Suppressor macrophage treated with lipopolysaccharide for 1 hour (primary cell): ENCODE measurements at places on chromosomes 16 and 17.

DNA sequence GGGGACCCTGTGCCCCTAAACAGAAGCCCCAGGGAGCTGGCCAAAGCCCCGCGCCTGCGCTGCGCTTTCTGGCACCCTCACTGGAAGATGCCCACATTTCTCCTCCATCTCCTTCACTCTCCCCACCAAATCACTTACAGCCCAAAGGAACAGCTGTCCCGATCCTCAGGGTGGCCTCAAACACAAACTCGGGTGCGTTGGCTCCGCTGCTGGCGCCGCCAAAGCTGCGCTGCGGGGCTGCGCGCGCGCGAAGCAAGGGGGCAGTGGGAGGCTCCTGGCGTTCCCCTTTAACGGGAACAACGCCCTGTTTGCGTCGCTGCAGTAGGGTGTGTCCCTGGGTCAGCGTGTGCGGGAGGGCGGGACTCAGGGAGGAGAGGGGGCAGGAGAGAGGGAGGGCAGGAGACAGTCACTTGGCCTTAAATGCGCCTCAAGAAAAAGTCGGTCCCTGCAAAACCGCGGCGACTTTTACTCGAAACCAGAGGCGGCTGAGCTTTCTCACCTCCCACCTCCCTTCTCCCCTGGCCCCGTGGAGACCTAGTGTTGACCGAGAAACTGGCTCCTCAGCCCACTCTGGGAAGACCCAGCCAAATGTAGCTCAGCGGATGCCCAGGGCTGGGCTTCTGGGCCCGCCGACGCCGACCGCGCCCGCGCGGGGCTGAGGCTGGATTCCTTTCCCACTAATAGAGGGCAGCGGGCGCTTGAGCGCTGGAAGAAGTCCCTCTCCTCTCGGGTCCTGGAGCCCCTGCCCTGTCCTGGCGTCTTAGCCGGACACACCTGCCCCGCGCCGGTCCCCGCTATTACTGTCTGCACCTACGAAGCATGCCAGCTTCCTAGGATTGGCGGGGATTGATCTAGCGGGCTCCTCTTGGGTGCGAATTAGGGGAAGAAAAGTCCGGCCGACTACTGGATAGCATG lies 2.6 kb downstream of the PMP22 start:
- DNase-seq: peak; percentile 88

DNA sequence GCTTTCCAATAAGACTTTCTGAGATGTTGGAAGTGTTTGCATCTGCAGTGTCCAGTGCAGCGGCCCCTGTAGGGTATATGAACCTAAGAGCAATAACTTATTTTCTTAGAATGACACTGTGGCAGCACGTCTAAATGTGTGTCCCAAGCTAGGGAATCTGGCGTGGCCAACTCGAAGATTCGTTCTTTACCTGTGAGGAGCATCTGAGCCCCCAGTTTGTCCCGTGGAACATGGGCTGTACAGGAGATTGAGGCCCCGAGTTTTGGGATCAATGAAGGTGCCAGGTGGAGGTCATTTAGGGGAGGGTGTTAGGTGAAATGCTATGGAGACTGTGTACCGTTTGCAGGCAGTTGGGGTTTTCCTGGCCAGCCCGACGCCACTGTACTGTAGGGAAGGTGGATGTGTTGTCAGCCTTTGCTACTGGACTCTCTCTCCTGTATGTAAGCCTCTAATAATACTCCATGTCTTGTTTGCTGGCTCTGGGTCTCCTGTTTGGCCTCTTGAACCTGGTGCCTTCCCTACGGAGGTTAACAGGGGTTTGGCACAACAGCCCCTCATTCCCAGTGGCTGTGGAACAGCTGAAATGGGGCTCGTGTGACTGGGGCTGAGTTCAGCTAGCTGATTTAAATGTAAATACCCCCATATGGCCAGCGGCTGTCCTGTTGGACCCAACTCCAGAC lies 45.5 kb upstream of the SDK2 start:
- DNase-seq: no peak

- DNase-seq: no peak
Measured at GRCh38 chr17:17175917-17176316, 30.2 kb downstream of the PLD6 start.

- DNase-seq: peak; percentile 67
Measured at GRCh38 chr16:84503751-84504395, 586 bp downstream of the MEAK7 start.

DNA sequence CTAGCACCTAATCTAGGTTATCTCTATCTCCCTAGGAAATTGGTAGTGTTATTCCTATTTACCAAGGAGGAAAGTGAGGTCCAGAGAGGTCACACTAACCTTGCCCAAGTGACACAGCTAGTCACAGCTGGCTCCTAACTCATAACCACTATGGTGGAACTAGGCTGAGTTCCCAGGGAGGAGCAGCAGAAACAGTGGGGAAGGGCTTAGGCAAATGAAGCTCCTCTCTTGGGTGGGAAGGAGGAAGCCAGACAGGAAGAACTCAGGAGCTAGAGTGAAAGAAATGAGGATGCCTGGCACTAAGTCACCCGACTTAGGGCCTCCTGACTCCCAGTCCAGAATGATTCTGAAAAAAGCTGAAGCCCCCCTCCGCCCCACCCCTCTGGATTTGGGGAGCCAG lies 34.5 kb downstream of the PSME3IP1 start:
- peak; percentile 15 for DNase-seq

DNA sequence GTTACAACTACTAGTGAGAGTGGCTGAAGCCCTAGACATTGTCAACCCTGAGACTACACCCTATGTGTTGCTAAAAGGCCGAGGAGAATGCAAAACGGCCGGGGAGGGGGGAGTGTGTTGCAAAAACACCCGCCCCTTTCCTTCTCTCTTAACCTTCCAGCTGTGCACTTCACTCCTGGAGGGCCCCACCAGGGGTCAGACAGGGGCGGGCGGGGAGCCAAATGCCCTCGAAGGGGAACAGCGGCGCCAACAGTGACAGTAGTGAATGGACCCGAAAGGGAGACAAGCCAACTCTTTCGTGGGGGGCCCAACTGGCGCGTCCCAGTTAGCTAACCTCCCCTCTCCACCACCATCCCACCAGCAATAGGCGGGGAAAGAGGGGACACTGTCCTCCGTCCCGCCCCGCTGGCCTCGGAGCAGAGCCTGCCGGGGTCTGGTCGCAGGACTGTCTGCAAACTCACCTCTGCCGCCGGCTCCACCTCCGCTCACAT lies 352 bp downstream of the MARF1 start:
- DNase-seq: peak; percentile 62

GRCh38 chr17:75845933-75846691 lies 1.9 kb upstream of the UNC13D start:
- no peak for DNase-seq

DNA sequence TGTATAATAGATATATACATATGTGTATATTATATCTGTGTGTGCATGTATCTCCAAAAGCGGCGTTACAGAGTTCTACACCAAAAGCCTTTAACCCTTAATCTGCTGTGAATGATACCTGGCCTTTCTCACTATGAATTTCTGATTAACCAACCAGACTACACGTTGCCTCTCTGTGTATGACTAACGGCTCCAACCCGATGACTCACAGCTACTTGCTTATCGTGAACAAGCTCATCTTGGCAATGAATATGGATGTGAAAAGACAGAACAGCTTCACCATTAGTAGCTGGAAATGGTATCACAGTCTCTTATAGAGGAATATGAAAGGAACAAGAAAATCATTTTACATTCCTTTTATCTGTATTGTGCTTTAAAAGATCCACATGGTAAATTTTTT lies 23.8 kb upstream of the ARHGAP44 start:
- DNase-seq: no peak

DNA sequence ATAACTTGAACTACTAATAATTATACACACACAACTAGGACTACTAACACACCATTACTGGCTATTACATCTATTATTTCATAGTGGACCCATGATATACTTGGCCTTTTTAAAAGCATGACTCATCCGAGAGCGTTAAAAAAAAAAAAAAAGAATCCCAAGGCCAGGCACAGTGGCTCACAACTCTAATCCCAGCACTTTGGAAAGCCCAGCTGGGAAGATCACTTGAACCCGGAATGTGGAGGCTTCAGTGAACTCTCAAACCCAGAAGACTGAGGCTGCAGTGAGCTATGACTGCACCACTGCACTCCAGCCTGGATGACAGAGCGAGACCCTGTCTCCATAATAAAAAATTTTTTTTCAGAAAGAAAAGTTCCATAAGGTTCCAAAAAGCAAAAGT lies 3.1 kb downstream of the GLG1 start:
- peak; percentile 37 for DNase-seq

DNA sequence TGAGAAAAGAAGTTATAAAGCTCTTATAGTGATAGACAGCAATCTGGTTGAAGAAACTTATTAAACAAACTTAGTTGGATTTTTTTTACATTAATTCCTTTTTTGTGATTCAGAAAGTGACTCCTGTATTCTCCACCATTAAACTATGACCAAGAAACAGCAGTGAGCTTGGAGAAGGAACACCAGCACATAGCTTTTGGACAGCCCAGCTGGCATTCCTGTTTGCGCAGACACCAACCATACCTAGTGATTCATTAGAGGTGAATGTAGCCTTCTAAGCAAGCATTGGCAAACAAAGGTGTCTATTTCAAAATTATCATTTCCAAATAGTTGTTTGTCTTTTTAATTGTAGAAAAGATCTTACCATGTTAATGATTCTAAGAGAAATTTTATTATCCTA lies 94.4 kb downstream of the STXBP4 start:
- no peak for DNase-seq

DNA sequence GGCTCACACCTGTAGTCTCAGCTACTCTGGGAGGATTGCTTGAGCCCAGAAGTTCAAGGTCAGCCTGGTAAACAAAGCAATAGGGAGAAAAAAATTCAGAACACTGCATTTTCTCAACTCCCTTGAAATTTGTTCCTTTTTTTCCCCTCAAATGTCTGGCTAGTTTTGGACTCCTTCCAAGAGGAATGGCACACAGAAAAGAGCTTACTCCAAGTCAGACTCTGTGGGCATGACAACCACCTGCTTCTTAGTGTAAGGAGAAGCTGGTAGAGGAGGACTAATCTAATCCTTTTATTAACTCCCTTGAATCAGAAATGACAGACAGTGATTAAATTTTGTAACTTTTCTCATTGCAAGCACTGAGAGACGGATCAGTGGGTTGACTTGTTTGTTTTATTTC lies 27.9 kb upstream of the HYDIN start:
- peak; percentile 38 for DNase-seq

DNA sequence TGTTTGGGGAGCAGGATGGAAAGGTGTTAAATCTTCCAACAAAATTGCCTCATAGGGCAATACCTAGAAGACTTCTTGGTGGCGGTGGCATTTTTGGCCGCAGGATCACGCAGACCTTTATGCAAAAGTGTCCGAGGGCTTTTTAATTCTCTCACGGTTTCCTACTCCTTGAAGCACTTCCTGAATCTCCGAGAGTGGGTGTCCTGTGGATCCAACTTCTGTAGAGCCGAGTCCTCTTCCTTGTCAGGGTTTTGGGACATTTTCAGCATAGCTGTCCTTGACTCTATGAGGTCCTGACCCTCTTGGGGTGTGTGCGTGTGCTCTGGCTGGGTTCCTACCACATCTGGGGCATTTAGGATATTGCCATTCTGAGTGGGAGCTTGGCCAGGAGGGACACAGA lies 31.7 kb downstream of the IL21R start:
- peak; percentile 29 for DNase-seq

GRCh38 chr17:30344283-30345088 lies 10.6 kb upstream of the TMIGD1 start:
- peak; percentile 54 for DNase-seq

GRCh38 chr17:27379888-27380533 lies 76.2 kb upstream of the KSR1 start:
- DNase-seq: peak; percentile 31

DNA sequence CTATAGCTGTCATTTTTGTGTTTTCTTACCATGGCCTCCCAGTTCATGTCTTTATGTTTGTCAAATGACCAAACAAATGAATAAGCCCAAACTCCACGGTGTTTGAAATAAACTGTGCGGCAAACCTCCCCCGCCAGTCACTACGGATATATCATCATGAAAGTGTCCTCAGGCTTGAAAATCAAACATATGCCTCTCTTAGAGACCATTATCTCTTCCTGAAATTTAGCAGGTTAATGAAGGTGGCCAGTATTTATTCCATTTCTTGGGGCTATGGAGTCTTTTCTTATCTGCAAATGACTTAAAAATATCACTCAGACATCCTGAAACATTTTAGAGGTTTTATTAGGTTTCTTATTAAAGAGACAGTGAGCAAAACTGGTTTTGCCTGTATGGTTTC lies 610.3 kb upstream of the CDH5 start:
- DNase-seq: no peak

DNA sequence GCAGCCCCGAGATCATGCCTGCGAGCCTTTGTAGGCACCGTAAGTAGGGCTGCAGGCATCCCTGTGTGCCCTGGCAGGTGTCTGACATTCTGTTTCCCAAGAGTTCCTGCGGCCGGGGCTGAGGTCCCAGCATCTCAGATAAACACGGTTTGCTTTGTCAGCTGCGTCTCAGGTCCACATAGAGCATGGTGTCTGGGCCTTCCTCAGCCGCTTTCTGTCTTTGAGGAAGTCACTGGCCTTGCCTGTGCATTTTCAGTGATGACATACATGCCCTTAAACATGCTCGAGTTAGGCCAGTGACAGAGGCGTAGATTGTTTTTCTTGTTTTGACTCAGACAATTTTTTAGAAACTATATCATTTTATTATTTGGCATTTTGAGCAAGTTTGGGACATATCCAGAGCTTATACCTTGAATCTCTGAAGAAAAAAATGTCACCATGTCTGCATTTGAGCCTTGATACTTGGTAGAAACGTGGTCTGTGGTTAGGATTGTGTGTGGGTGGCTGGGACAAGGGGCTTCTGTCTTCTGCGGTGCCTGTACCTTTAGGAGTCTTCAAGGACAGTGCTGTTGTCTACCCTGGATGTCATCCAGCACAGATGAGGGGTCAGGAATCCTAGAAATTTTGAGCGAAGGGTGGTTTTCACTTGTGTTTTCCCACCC lies 105.8 kb downstream of the SNX29 start:
- DNase-seq: no peak

DNA sequence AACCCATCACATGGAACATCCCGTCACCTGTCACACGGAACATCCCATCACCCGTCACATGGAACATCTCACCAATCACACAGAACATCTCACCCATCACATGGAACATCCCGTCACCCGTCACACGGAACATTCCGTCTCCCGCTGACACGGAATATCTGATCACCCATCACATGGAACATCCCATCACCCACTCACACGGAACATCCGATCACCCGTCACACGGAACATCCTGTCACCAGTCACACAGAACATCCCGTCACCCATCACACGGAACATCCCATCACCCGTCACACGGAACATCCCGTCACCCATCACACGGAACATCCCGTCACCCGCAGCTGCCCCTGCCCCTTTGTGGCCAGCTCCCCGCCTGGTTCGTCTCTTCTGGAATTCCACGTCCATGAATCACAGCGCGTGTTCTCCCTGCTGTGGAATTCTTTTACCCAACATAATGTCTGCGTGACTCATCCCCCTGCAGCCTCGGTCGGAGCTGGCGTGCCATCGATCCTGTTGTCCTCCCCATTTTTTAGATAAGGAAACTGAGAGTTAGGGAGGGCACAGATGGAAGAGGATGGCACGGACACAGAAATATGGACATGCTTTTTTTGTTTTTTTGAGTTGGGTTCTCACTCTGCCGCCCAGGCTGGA lies 5.6 kb downstream of the CPNE7 start:
- no peak for DNase-seq

- no peak for DNase-seq
Measured at GRCh38 chr17:79942011-79942405, 93.7 kb downstream of the TBC1D16 start.

GRCh38 chr16:10745841-10746240 lies 2.2 kb downstream of the NUBP1 start:
- DNase-seq: no peak
